Effector CD4-positive, alpha-beta T cell (primary cell): ENCODE measurements at places on chromosomes 13 and 19.

- DNase-seq: no peak
These were observed 506.3 kb downstream of the UQCRFS1 start for GRCh38 chr19:28706693-28707092.

DNA sequence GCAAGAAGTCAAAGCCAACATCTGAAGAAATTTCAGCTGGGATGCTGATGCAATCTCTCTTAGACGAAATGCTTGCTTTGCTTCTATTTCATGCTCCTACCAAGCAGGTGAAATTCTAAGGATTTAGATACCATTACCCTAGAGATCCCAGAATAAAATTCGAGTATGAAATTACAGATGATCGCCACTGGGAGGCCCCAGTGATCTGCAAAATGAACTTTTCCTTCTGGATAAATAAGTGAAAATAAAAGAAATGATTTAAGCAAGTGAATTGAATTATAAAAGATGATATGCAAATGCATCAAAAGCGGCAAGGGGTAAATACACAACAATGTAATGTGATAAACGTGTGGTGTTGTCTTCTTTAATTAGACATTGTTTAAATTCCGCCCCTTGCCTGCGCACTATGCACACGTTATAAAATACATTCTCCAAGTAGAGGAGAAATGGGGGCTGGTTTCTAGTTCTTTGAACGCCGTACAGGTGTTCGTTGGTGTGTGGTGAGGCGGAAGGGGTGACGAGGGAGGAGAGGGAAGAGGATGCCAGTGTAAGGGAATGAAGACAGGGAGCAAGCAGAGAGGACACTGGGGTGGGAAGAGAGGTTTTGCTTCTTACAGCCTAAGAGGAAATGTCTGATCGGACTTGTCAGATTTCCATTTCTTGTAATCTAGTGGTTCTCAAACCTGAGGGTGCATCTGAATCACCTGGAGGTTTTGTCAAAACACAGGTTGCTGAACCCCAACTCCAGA, 58.0 kb downstream of the ERCC5 start:
- DNase-seq: no peak

DNA sequence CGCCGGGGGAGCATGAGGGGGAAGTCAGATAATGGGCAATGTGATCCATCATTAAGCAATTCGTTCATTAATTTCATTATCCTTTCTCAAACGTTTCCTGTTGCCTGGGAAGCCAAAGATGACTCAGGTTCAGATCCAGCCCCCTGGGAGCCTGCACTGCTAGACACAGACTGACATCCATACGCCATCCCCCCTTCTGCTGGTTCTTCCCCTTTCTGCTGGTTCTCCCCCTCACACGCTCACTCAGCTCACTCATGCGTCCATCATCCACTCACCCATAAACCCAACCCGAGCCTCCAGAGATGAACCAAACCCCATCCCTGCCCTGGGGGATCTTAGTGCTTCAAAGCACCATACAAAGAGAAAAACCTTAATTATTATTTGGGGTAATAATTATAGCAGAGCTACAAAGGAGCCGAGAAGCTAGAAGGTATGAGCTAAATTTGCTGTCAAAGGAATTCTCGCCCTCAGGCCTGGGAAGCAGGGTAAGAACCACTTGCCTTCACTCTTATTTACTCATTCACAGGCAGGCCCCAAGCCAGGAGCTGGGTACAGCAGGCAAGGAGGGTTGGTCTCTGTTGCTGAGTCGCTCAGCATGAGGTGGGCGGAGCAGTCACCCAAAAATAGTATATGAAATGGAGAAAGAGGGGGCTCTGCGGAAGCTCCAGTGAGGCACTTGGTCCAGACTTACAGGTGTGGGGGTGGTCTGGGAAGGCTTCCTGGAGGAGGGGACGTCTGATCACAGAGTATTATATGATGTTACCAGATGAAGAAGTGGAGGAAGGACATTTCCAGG, 7.0 kb upstream of the ZNF444 start:
- no peak for DNase-seq

DNA sequence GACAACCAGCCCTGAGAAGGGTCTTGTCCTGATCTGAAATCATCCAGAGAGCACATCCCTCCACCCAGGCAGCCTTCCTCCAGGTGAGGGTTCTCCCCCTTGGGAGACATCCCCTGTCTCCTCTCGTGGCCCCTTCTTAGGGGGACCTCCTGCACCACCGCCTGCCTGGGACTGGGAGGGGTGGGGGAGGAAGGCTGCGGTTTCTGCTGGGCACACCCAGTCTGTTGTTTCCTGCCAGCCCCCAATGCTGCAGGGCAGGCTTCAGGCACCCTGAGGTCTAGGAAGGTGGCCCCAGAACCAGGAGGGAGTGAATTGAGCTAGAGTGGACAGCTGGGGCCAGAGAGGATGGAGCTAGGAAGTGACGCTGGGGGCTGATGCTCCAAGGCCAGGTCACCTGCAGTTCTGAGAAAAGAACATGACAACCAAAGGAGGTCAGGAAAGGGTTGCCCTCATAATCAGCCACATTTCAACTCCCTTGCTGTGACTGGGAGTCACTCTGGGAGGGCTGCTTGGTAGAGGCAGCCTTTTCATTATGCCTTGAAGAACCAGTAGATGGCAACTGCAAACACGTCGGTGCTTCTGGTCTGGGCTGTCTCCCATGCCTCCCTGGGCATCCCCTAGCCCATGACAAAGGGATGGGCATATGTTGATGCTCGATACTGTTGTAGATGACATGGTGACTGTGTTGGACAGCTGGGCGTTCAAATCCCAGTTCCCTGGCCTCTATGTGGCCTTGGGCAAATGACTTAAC, 1.4 kb downstream of the ARHGEF18 start:
- peak; percentile 19 for DNase-seq

GRCh38 chr13:27680465-27680864, 58.8 kb downstream of the POLR1D start:
- no peak for DNase-seq

DNA sequence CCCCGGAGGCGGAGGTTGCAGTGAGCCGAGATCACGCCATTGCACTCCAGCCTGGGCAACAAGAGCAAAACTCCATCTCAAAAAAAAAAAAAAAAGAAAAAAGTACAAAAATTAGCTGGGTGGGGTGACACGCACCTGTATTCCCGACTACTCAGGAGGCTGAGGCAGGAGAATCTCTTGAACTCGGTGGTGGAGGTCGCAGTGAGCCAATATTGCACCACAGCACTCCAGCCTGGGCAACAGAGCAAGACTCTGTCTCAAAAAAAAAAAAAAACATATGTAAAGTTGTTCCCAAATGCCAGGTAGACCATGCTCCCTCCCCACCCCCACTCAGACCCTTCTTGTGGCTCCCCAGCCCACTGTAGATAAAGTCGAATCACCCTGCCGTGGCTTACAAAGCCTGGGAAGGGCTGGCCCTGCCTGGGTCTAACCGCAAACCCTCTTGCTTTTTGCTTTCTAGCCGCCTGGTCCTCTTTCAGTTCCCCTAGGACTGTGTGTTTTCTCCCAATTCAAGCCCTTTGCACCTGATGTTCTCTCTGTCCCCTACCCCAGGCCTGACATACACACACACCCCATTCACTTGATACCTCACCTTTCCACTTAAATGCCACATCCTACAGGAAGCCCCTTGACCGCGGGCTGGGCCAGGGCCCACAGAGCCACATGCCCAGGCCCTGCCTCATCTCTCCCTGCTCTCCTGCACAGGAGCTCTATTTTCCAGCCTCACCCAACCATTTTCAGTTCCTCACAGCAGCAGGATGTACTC, 34.4 kb downstream of the MAP4K1 start:
- DNase-seq: no peak

GRCh38 chr19:50510121-50510670, 795 bp downstream of the JOSD2 start:
- DNase-seq: no peak

GRCh38 chr19:1967087-1967608, 26.2 kb downstream of the CSNK1G2 start:
- DNase-seq: no peak

DNA sequence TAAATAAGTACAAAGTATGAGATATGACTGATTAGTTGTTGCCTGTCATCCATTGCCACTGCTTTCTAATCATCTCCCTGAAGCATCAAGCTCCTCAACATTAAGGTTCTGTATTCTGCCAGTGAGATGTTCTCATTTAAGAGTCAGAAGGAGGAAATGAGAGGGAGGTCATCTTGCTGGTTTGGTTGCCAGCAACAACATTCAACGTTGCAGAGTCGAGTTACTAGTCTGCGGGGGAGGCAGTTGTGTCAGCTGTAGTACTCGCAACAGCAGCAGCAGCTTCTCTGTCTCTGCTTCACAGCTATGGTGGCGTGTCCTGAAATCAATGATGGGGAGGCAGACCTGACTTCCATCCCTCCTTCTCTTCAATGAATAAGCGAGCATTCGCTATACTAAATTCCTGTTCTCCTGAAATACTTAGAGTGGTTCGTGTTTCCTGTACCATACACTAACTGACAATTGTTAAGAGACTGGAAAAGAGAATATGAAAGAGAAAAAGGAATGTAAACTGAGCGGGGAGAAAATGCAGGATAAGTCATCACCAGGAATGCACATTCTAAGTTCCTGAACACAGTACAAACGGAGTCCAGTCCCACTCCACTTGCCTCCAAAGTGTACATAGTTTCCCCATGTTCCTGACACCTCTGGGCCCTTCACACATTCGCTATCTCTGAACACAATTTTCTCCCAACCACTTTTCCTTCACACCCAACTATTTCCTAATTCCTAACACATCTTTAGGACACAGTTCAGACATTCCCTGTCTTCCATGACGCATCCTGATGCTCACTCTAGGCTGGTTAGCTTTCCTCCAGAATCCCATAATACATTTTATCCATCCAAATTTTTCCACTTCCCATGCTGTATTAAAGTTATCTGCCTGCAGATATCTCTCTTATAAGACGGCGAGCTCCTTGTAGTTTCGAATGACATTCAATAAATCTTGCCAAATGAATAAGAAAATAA, 263.0 kb downstream of the KLF12 start:
- DNase-seq: no peak

GRCh38 chr13:26710166-26710565, 50.4 kb downstream of the GPR12 start:
- no peak for DNase-seq

DNA sequence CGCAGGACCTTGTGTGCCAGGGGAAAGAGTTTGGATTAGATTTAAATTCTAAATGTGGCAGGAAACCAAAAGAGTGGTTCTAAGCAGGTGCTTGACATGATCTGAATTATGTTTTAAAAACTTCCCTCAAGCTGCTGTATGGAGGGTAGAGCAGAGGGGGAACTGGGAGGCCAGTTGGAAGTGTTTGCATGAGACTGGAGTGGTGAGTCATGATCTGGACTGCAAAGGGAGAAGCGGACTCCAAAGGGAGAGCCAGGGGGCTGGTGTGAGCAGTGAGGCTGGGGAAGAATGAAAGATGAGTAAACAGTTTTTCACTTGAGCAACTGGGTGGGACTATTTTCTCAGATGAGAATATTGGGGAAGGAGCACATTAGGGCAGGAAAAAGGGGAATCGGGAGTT, 206.1 kb downstream of the DNAJC15 start:
- DNase-seq: no peak

DNA sequence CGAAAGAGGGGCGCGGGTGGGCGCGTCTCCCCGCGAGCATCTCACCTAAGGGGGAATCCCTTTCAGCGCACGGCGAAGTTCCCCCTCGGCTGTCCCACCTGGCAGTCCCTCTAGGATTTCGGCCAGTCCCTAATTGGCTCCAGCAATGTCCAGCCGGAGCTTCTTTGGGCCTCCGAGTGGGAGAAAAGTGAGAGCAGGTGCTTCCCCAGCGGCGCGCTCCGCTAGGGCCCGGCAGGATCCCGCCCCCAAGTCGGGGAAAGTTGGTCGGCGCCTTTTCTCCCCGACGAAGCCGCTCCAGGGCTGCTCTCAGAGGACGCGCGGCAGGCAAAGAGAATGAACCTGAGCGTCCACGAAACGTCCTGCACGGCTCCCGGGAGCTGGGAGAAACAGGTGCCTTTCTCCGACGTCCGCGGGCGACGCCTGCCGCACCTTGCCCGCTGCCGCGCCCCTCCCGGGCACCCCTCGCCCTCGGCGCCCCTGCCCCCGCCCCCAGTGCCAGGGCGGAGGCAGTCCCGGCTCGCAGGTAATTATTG, 366 bp upstream of the KL start:
- no peak for DNase-seq

DNA sequence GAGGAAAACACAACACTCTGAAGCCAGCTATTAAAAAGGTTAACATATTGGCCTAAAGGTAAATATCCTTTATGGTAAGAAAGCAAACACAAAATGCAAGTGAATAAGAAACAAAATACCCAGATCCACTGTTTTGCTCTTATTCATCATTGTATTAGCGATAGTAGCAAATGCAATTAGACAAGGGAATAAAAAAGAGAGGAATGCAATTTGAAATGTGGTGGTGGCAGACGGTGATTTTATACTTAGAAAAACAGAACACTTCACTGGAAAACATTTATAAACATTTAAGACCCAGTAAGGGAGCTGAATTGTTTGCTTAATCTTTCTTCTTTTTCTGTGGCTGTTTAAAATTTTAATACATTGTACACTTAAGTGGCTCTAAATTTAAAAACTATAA, 17.2 kb upstream of the CYP4F2 start:
- DNase-seq: no peak

- no peak for DNase-seq
These were observed 28.5 kb downstream of the MED4 start for GRCh38 chr13:48066310-48066989.

GRCh38 chr13:42477596-42478190, 96.3 kb upstream of the TNFSF11 start:
- no peak for DNase-seq

GRCh38 chr13:50742968-50743367, 100.5 kb downstream of the DLEU7 start:
- no peak for DNase-seq

DNA sequence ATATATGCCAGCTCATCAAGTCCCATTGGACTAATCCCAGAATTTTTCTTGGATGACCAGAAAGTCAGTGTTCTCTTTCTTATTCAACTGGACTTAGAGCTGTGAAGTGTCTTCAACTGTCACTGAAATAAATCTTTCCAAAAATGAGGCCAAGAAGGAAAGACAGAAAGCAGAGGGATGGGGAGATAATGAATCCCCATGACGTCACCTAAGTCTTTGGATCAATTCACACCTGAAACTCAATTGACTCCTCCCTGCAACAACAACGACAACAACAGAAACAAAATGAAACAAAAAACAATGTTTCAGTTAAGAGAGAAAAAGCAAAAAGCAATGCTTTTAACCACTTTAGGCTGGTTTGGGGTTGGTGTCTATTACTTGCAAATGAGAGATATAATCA, 91.2 kb downstream of the OXGR1 start:
- no peak for DNase-seq

- DNase-seq: no peak
These were observed 14.5 kb downstream of the ZNF708 start for GRCh38 chr19:21314676-21315075.

GRCh38 chr13:86725105-86725504, 925.9 kb upstream of the SLITRK6 start:
- DNase-seq: no peak

DNA sequence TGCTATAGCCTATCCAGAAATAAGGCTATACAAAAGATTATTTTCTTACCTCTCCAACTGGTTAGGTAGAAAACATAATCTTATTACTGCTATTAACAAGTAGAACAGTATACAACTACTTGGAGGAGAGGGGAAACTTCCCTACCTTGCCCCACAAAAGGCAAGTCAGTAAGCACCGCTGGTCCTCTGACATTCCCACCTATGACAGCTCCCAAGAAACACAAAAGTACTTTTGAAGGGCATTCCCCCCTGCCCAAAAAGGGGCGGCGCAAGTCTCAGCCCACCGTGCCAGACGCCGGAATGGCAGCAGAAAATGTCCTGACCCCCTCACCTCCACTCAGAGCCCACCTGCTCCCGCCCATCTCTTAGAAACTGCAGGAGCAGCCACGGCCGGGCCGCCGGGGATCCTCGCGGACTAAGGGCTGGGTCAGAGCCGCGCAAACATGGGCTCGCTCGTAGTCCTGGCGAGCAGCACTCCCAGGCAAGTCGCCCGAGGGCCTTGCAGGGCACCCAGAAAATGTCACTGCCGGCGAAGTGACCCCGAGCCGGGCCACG, 437 bp downstream of the SUCLA2 start:
- DNase-seq: no peak
